Smooth muscle cell of the coronary artery (primary cell): ENCODE measurements at places on chromosomes 7 and 10. TPM values are rescaled to one million over a fixed set of nuclear protein-coding genes. Genes with fewer than 3 reads are reported as not detected.

Gene AKR1B15
- not detected in 2 replicates for total RNA-seq

Gene ZNF239
- 3.7 and 6.9 TPM in 2 replicates for total RNA-seq

Gene TRA2A
- total RNA-seq: 25.2 and 25.4 TPM in 2 replicates

Gene ADCYAP1R1
- total RNA-seq: 0.35 TPM in 1 of 2 replicates, not detected in the other

Gene IDI1
- total RNA-seq: 22.8 and 68.3 TPM in 2 replicates

Gene EN2
- under 0.01 TPM in 1 of 2 replicates, not detected in the other for total RNA-seq

Gene LRRC18
- total RNA-seq: not detected in 2 replicates

Gene SEC31B
- 1.4 and 2.3 TPM in 2 replicates for total RNA-seq

Gene PLXDC2
- 2.1 and 27.1 TPM in 2 replicates for total RNA-seq

Gene THSD7A
- 0.12 and 0.38 TPM in 2 replicates for total RNA-seq

Gene TRPV5
- total RNA-seq: not detected in 2 replicates

Gene PALD1
- 1.1 and 1.7 TPM in 2 replicates for total RNA-seq

Gene NEURL1
- under 0.01 TPM in 2 replicates for total RNA-seq

Gene RBP3
- total RNA-seq: under 0.01 TPM in 1 of 2 replicates, not detected in the other

Gene KCNMA1
- 9.8 and 44.0 TPM in 2 replicates for total RNA-seq

Gene MSMB
- not detected in 2 replicates for total RNA-seq

Gene ANKRD30A
- not detected in 2 replicates for total RNA-seq

Gene MMD2
- not detected in 2 replicates for total RNA-seq

Gene CLDN3
- not detected in 2 replicates for total RNA-seq

Gene AHR
- 31.5 and 93.1 TPM in 2 replicates for total RNA-seq

Gene SLC26A4
- total RNA-seq: 0.23 and 0.68 TPM in 2 replicates

Gene GOLGA7B
- 0.12 TPM in 1 of 2 replicates, not detected in the other for total RNA-seq

Gene AEBP1
- 80.0 and 122 TPM in 2 replicates for total RNA-seq

Gene PRLHR
- total RNA-seq: not detected in 2 replicates

Gene DOCK1
- 76.4 and 100 TPM in 2 replicates for total RNA-seq

Gene GOT1
- 9.1 and 29.0 TPM in 2 replicates for total RNA-seq

Gene PIK3CG
- 0.12 TPM in 1 of 2 replicates, not detected in the other for total RNA-seq

Gene MLLT10
- total RNA-seq: 38.9 and 76.6 TPM in 2 replicates

Gene MRC1
- 0.12 TPM in 1 of 2 replicates, not detected in the other for total RNA-seq

Gene GCK
- total RNA-seq: 0.60 and 1.6 TPM in 2 replicates

Gene GNAI1
- 7.4 and 35.8 TPM in 2 replicates for total RNA-seq

Gene GHRHR
- total RNA-seq: not detected in 2 replicates

Gene ZNF804B
- total RNA-seq: not detected in 2 replicates

Gene OR9A2
- total RNA-seq: 0.12 TPM in 1 of 2 replicates, not detected in the other

Gene MLXIPL
- total RNA-seq: 0.23 TPM in 1 of 2 replicates, not detected in the other

Gene CDK14
- 28.7 and 54.0 TPM in 2 replicates for total RNA-seq

Gene BICC1
- total RNA-seq: 91.9 and 102 TPM in 2 replicates

Gene FEZF1
- total RNA-seq: not detected in 2 replicates

Gene GIMAP1
- not detected in 2 replicates for total RNA-seq

Gene PPA1
- 172 and 229 TPM in 2 replicates for total RNA-seq

Gene GRM3
- total RNA-seq: not detected in 2 replicates

Gene ZFAND2A
- 10.1 and 28.6 TPM in 2 replicates for total RNA-seq

Gene ZCWPW1
- total RNA-seq: 0.94 and 1.2 TPM in 2 replicates

Gene ZNF853
- total RNA-seq: 0.59 and 5.5 TPM in 2 replicates

Gene FAM180A
- 7.2 and 16.3 TPM in 2 replicates for total RNA-seq

Gene CLDN12
- 21.2 and 36.4 TPM in 2 replicates for total RNA-seq
